ENCODE measurements at places on chromosomes 12 and 14.
A peak's percentile ranks its signal among the peaks of the same experiment; 100 is the strongest.

DNA sequence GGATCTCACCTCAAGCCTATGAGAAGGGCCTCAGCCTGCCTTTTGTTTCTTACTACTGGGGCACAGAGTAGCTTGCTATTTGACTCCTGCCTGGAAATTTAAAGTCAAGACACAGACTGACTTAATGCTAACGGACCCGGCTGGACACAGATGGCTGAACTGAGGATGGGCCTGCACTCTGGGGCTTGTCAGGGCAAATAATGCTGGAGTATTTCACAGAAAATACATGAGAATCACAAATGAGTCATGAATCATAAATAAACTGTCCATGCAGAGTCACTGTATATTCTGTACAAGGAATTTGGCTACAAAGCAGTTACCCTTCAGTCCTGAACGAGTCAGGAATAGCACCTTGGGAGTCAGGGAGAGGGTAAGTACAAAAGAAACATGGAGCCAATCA, 683.2 kb upstream of the FOXG1 start:
- DNase-seq: no peak

GRCh38 chr14:37593511-37594237, 1.4 kb downstream of the FOXA1 start:
- no peak for DNase-seq

- no peak for DNase-seq
Measured at GRCh38 chr14:94387051-94388026, 1.1 kb downstream of the SERPINA1 start.

- no peak for DNase-seq
Measured at GRCh38 chr14:104563742-104564615, 15.6 kb upstream of the C14orf180 start.

DNA sequence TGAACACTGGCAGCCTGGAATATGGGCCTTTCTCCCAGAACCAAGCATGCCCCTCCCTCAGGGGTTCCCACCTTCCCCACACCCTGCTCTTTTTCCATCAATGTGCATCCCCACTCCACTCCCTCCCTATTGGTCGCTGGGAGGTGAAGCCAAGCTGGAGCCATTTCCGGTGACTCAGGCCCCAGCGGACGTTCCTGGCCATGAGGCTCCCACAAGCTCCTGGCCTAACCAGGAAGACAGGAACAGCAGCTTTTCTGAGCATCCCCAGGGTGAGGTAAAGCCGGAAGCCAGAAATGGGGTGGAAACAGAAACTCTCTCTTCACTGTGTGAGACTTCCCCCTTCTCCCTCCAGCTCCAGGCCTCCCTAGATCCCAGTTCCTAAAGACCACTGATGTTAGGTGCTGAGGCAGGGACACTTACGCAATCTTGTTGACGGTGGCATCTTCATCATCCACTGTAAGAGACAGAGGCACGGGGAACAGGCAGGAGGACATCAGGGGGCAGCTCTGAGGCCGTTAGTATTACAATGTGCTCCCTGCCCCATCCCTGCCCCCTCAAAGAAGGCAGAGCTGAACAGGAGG, 5.1 kb downstream of the LMBR1L start:
- DNase-seq: no peak

DNA sequence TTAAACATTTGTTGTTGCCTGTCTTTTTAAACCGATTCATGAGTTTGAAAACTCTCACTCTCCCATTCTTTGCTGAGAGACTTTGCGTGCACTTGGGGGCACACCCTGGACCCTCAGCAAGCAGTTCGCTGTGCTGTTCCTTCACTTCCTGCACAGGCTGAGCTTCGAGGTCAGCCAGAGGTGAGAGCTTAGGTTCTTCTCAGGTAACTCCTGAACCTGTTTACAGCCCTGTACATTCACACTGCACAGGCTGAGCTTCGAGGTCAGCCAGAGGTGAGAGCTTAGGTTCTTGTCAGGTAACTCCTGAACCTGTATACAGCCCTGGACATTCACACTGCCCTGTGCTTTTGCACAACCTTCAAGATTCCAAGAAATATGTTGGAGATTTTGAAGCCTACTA, 9.8 kb upstream of the CLECL1 start:
- DNase-seq: no peak

DNA sequence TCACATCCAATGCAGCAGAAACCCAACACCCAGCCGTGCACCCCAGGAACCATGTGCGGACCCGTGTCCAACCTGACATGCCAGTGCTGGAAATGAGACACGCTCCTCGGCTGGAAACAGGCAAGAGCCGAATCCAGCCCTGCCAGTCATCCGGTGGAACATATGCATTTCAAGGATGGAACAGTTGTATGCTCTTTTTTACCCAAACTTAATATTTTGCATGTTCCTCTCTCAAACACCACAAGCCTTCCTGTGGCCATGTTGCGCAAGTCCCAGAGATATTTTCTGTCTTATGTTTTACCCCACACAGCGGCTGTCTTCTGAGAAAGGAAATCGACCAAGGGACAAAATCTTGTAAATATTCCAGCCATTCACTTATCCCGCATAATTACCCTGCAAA, 196.9 kb downstream of the BCL11B start:
- DNase-seq: no peak

DNA sequence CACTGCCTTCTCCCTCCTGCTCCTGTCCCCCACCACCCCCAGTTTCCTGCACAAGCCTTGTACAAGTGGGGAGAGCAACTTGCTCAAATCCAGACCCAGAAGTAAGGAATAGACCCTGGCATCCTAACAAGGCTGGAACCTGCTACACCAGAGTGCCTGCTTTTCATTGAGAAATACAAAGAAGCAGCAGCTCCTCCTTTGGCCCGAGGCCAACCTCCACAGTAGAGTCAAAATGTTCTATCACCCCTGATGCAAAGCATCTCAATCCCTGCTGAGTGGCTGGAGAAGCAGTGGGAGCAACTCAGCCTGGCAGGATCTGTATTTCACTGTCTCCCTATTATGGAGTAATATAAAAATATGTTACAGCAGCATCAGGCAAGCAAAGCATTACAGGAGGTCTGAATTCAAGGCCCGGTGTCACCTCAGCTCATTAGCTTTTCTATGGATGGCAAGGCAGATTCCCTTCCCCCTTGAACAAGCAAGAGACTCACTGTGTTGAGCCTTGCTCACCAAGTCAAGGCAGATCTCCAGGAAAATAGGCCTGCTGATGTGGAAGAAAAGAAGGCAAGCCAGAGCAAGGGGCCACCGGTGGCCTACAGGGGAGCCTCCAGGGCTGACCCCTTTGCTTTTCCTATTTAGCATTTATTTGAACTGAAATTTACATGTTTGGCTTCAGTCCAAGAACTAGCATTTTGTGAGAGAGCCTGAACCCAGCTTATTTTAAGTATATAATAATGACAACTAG, 186.3 kb upstream of the EGLN3 start:
- DNase-seq: no peak

GRCh38 chr14:75018694-75019093, 16.0 kb downstream of the EIF2B2 start:
- no peak for DNase-seq

GRCh38 chr14:49761839-49762551, 6.0 kb upstream of the KLHDC2 start:
- no peak for DNase-seq

DNA sequence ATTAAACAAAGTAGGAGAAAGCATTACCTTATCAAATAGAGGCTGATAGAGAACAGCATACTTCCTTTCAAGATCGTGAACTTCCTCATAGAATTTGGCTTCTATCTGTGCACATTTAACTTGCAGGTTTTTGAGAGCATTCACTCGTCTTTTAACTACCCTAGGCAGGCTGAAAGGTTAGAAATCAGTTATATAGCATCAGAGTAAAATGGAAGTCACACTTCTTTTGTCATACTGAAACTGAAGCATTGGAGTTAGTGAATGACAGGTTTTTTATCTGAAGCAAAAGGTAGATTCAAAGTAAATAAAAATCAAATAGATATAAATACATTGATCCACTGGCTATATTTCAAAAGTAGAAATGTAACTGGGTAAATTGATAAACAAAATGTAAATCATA, 24.4 kb downstream of the NAP1L1 start:
- no peak for DNase-seq

DNA sequence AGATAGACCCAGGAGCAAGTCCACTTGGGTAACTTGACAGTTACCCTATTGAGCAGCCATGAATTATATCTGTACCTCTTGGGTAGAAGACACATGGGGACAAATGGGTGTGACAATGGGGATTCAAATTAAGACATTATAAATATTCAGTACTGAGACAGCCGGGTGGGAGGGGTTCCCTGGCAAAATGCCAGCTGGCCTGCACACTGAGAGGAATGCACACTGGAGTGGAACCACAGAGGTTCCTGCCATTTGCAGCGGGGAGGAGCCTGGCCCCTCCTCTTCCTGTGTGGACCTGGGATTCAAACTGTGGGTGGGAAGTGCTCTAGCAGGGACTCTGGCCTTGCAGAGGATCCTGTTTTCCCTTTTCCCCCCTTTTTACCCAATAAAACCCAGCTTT, 118.7 kb upstream of the CDKN3 start:
- no peak for DNase-seq

- DNase-seq: no peak
Measured at GRCh38 chr14:101101456-101102056, 198.0 kb upstream of the RTL1 start.

GRCh38 chr12:80901661-80902060, 36.1 kb downstream of the LIN7A start:
- no peak for DNase-seq

- no peak for DNase-seq
Measured at GRCh38 chr14:98582276-98582675, 689.7 kb downstream of the BCL11B start.

GRCh38 chr12:125340791-125341190, 275.6 kb downstream of the AACS start:
- DNase-seq: peak; percentile 91

DNA sequence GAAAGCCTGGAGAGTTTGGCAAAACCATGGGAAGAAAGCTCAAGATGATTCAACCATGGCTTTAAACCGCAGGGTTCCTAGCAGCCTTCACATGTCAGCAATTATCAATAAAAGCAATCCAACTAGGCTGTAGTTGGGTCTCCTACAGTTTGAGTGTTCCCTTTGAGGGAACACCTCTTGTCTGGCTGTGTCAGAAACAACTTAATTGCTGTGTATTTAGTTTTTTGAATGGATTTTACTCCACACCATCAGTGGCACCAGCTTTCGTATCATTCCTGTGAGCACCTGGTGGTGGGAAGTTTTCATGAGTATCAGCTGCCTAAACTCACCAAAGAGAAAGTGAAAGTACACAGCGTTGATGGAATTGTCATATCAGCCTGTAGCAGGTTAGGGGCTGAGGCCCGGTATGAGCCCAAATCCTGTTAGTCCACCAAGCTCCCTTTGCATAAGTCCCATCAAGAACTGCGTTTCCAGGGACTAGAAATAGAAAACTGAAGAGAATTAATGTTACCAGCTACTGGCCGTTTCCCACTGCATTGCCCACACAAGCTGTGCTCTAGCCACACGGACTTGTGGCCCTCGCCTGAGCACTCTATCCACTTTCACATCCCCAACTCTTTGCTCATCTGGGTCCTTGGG, 10.9 kb upstream of the IL26 start:
- DNase-seq: no peak

- no peak for DNase-seq
Measured at GRCh38 chr12:25364529-25365339, 114.0 kb upstream of the KRAS start.

DNA sequence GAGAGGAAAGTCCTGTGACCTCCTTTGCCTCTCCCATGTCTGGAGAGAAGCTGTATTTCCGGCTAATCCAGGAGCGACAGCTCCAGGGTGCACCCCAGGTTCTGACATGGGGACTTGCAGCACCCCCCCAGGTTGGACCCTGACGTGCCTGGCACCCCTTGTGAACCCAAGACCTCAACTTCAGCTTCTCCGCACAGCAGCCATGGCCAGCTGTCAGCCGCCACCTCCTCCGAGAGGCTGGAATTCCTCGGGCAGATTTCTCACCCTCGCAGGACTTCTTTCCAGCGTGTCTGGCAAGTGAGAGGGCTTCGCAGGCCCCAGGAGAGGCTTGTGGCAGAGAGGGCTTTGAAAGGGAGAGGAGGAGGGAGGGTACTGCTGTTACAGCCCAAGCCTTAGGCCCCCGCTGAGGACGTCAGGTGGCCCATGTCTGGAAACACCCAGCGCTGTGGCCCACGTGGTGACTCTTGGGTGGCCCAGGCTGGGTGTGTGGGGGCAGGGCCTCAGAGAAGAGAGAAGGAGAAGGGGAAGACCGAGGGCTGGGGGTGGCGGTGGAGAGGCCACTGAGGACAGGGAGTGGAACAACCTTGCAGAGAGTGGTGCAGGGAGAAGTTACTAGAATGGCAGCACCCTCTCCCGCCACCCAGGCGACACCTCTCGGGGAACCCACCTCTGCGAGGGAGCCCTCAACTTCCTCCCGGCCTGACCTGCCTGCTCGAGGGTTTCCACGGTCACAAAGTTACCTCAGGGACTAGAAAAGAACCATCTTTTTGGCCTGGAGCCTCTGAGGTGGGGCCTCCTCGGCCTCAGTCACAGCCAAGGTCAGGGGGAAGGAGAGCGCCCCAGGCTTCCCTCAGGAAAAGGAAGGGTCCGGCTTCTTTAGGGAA, 11.7 kb upstream of the RPS6KL1 start:
- DNase-seq: no peak

- no peak for DNase-seq
Measured at GRCh38 chr14:20848955-20849570, 42.1 kb upstream of the RNASE3 start.

DNA sequence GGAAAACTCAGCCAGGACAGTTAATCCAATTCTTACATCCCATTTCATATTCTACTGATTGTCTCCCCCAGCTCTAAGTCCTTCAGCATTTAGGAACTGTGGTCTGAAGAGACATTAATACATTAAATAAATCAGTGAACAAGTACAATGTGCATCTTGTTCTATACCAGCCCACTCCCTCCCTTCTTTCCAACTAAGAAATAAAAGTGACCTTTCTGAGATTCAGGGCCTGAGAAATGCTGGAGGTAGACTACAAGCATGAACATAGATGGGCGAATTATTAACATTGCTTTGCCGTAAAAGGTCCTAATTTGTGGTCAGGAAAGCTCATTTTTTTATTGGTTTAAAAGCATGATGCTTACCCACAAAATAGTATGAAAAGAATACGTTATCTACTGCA, 113.1 kb downstream of the NELL2 start:
- DNase-seq: no peak

DNA sequence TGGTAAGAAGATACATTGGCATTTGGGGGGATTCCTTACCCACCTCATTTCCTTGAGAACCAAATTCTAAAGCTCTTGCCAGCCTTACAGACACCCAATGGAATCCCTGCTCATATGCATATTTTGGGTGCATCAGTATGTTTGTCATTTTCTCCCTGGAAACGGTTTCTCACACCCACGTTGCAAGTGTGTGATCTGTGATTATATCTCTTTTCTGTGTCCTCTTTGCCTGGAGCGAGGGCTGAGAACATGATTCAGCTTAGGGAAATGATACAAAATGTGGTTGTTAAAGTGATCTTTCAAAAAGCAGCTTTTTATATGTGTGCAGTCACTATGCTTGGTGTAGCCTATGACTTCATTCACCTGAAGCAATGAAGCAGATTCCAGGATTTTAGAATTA, 52.0 kb downstream of the KCNMB4 start:
- no peak for DNase-seq

GRCh38 chr12:709455-710020, 42.8 kb upstream of the WNK1 start:
- DNase-seq: no peak

GRCh38 chr14:104239861-104240301, 101.5 kb downstream of the KIF26A start:
- DNase-seq: no peak
